ENCODE measurements at places on chromosomes 2 and 18.

DNA sequence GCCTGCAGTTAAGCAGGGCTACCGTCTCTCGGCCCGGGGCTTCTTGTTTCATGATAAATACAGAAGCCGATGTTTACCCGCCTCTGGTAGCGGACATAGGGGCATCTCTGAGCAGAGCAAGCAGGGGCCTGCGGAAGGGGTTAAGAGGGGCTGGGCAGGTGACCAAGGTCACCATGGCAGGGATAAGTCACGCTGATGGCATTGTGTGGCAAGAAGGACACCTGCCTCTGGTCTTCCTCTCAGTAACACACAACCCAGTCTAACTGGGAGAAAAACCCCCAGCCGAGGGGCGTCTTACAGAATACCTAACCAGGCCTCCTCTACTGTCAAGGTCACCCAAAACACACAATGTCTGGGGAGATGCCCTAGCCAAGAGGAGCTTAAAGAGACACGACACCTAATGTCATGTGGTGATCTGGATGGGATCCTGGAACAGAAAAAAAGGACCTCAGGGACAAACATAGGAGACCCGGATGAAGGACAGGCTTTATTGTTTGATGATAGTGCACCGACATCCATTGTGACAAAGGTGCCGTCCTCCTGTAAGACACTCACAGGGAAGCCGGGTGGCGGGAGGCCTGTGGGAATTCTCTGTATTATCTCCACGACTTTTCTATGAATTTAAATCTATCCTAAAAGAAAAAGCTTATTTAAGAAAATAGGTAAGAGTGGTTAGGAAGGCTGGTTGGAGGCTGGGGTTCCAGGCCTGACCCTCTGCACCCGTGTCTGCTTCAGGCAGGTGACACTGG lies 24.8 kb downstream of the SH3BP4 start:
- no peak for DNase-seq

GRCh38 chr2:150873396-150873772 lies 385.9 kb upstream of the RND3 start:
- DNase-seq: peak; percentile 71

DNA sequence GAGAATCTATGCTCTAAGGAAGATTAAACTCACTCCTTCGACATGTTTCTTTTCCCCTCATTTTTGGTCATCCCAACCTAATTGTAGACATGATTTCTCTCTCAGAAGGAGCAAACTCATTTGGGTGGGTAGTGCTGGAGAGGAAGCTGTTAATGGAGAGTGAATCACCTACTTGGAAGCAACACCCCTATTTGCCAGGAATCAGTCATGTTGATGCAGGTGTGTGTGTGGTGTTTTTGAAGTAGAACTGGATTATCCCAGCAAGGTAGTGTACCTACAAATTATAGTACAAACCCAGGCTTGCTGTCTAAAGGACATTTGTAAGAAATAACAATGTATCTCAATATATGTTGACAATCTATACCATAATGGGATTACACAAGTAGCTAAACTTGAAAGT lies 186.4 kb downstream of the EPHA4 start:
- no peak for DNase-seq

- DNase-seq: no peak
These were observed 179.5 kb downstream of the PHLPP1 start for GRCh38 chr18:62894681-62895390.

- DNase-seq: peak; percentile 33
These were observed 228.3 kb upstream of the ERBB4 start for GRCh38 chr2:212766921-212767320.

- peak; percentile 14 for DNase-seq
These were observed 43.1 kb upstream of the PTH2R start for GRCh38 chr2:208363485-208363884.

GRCh38 chr18:6795307-6795706 lies 65.8 kb downstream of the ARHGAP28 start:
- DNase-seq: peak; percentile 87

DNA sequence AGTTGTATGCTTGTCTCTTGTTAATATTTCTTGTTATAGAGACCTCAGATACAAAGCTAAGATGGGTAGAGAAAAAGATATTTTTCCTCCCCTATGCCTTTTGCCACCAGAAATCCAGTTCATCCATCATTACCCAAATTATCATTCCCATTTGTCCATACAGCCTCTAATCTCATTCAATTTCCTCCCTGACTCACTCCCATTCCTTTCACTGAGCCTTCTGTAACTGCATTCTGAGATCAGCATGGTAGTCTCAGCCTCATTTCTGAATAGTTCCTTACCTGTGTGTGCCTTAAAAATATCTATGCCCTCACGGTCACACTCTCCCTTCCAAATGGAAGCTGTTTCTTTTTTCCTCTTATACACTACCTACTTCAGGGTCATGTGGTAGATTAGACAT lies 15.7 kb upstream of the PIK3C3 start:
- DNase-seq: no peak

GRCh38 chr2:50594233-50594632 lies 437.7 kb downstream of the NRXN1 start:
- no peak for DNase-seq

- no peak for DNase-seq
These were observed 731.6 kb upstream of the FANCL start for GRCh38 chr2:58972737-58973136.

- DNase-seq: no peak
These were observed 89.7 kb downstream of the CRIM1 start for GRCh38 chr2:36445185-36445866.

GRCh38 chr2:37344453-37345361 lies at the start of gene QPCT:
Gene QPCT (plus strand): TSS chr2:37344630. CDS start chr2:37344732, 102 bp downstream.
- DNase-seq: peak; percentile 49

- no peak for DNase-seq
These were observed 95.4 kb downstream of the GLI2 start for GRCh38 chr2:120831086-120831485.

DNA sequence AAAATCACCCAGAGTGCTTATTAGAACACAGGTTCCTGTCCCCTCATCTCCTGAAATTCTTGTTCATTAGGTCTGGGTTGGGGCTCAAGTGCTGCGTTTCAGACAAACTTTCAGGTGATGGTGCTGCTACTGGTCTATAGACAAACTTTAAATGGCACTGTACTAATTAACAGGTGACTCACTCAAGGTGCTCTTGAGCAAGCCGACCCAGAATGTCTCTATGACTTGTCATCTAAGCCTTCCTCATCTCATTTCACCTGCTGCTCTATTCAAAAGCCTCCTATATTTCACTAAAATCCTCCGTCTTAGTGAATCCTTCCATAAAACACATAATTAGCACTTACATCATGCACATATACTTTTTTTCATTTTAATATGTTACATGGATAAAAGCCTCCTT lies 29.9 kb upstream of the STK39 start:
- DNase-seq: no peak

DNA sequence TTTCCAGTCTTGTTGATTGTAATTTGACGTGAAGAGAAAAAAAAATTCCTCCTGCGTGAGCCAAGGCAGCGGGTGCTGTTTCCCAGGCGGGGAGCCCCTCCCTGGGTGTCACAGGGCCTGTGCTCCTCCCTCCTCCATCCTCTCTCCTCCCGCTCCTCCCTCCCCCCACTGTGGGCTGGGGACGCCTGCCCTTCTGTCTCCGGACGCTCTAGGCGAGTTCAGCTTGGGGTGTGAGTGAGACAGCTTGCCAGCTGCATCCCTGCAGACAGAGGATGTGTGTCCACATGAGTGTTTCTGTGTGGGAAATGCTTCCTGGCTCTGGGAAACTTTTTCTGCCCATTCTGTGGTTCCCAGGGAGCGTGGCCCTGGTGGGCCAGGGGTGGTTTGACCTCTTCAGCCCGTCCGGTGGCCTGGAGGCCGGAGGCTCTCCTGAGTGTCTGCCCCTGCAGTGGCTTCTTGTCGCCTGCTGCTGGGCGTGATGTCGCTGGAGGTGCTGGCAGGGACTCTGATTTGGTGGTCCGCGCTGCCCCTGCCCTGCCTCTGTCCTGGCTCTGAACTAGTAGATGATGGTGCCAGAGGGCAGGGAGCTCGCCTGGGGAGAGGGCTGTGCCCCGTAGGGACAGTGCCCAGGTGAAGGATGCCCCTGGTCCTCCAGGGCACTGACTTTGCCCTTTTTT lies 96.4 kb downstream of the USP40 start:
- no peak for DNase-seq

GRCh38 chr2:105328281-105329196 lies 996 bp downstream of the TGFBRAP1 start:
- peak; percentile 25 for DNase-seq

- DNase-seq: no peak
These were observed 18.3 kb upstream of the POLE4 start for GRCh38 chr2:74939919-74940812.

DNA sequence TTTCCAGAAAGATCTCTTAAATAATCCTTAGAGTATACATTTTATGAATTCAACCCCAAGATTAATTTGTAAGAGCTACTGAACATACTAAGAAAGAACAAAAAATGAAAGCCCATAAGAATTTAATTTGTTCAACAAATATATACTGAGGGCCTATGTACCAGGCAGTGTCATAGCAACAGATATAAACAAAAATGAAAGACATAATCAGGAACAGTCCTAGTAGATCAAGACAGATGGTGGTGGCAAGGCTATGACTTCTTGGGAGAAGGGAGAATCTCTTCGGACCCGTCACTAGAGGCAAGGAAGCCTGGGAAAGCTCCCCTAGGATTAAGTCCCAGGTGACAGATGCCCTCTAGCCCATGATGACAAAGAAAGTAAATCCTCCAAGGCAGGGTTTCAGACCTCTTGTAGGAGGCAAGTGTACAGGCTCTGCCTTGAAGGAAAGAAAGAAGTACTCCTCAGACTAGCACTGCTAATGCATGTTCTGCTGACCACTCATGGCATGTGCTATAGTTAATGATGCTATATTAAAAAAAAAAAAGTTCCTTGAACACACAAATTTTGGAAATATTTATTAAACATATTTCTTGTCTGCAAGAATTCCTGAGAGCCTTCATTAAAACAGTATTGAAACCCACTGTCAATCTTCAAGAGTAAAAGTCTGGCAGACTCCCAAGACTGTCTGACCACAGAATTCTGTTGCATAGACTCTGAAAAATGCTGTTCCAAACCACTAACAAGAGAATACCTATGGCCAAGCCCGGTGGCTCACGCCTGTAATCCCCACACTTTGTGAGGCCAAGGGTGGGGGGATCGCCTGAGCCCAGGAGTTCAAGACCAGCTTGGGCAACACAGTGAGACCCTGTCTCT lies 31.5 kb downstream of the NOL10 start:
- DNase-seq: no peak

DNA sequence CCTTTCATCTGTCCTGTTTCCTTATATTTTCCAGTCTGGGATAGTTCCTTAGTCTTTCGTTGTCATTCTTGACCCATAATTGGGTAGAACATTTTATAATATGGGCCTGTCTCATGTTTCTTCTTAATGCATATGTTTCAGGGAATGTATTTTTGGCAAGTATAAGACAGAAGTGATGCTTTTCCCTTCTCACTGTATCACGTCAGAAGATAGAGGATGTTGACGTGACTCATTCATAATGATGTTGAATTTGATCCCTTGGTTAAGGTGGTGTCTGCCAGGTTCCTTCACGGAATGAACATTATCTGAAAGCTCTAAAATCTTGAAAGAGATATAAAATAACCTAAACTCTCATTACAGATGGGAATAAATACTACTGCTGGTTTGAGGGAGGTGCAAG lies 18.8 kb downstream of the CDH7 start:
- DNase-seq: no peak

GRCh38 chr2:27712522-27712921 lies 48.8 kb downstream of the SLC4A1AP start:
- no peak for DNase-seq

DNA sequence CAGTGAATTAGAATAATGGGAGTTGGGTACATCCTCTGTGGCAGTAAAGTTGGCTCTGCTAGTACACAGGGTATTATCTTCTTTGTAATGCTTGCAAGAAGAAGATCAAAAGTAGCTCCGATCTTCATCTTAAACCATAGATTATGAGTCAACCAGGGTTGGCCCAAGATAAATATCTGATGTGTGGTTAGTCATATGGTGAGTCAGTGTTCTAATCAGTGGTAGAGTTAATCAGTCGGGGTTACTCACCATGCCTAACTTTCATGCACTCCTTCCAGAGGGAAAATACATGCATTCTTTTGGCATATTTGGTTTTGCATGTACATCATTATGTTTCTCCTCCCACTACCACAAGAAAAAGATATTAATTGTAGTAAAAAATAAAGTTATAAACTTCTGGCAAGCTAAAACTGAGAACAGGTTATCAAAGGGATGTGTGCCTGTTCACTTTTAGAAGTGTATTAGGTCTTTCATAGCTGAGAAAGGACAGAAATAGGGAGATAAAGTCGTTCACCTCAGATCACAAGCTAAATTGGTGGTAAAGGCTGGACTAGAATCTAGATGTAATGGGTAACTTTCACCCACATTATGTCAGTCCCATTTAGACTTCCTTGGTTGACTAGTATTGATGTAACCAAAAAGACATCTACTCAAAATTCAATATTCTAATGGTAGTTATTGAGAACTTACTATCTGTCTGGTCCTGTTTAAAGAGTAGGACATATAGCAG lies 684.4 kb downstream of the IRS1 start:
- DNase-seq: peak; percentile 93

- DNase-seq: peak; percentile 91
These were observed 354.2 kb downstream of the FBXO15 start for GRCh38 chr18:73793386-73793785.

DNA sequence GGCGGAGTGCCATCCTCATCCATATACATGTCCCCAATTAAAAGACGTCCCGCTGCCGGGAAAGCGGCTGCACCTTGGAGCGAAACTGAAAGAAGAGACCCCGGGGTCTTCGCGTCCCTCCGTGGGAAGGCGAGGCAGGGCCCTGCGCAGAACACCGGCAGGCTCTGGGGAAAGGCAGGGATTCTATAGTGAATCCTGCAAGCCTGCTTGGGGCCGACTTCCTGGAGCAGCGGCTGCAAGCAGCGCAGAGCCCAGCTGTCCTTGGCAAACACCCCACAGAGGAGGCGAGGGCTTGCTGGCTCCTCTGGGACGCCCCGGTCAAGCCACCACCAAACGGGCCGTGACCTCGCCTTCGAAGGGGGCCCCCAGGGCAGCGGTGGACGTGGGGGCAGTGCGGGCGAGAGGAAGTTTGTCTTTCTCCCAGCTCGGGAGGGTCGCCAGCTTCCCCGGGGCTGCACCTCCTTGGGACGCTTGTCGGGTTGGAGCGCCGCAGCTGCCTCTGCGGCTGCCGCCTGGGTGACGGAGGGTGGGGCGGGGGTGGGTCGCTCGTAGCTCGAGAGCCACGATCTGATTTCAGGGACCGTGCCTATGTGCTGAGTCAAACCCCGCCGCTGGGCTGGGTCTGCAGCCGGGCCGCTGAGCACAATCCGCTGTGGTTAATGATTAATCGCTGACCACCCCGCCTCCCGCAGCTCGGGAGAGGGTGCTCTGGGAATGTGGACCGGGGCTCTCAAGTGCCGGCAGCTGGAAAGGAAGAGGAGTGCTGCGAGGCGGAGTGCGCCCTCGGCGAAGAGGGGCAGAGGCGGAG lies 486 bp upstream of the GPR39 start:
- DNase-seq: peak; percentile 83

DNA sequence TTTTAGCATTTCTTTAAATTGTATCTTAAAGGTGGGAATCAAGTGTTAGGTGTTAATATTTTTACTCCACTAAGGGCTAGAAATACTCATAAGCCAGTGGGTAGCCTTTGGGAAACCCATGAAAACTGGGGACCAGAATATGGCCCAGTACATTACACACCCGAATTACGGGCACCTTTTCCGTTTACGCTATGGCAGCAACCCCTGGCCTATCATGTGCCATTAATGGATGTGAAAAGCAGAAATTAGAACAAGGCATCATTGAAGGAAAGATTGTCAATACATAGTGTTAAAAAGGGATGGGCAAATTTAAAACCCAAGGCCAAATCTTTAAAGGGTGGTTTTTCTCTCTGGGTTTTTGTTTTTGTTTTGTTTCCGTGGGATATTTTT lies 781 bp downstream of the FARP2 start:
- no peak for DNase-seq

- DNase-seq: no peak
These were observed 113.0 kb downstream of the BCL2 start for GRCh38 chr18:63206433-63207142.
